ENCODE measurements at places on chromosomes 12 and 14.

DNA sequence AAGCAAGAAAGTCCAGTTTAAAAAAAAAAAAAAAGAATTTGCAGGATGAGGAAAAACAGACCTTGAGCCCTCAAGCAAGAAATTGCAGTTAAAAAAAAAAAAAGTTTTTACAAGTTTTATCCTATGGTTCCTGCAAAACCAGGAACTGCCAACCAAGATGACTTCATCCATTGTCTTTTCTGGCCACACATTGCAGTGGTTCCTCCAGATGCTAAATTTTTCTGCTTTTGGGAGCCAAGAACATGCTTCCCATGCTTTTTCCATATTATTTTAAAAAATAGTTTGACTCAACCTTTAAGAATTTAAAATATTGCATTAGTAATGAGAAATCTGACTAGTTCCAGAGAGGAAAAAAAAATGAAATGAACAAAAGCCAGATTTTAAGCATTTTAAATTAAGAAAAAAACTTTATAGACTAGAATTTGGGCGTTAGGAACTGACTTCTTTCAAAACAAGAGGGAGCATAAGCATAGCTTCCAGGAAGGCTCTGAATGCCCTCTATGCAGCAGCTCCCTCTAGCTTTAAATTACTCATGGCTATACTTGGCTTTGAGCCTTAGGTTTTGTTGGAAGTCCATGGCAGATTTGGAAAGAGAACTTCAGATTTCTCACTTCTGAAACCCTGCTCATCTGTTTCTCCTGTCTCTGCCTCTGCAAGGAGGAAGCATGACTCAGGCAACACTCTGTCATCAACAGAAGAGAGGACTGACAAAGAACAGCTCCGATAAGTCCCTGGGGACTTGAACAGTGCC is 124.5 kb downstream of the GPR65 start:
- no peak for DNase-seq

GRCh38 chr14:87992718-87993628 is at the start of gene GALC:
TSS of gene GALC (minus strand) at chr14:87993182. CDS start at chr14:87993164, 18 bp downstream.
- DNase-seq = peak; percentile 91

GRCh38 chr12:108807476-108807875 is 49.9 kb downstream of the SSH1 start:
- DNase-seq = no peak

GRCh38 chr12:110343736-110344555 is 59.6 kb downstream of the ANAPC7 start:
- DNase-seq = no peak

DNA sequence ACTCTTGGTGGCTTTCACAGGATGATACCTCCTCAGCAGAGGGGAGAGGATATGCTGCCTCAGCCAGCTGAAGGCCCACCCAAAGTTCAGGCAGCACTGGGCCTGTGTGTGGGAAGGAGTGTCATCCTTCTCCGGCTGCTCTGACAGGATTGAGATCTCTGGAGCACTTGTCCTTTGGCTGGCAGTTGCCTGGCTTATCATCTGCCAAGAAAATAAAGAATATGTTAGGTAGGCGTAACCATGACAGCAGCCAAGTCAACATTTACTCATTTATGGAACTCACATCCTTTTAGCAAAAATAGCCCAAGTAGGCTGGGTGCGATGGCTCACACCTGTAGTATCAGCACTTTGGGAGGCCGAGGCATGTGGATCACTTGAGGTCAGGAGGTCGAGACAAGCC is 68.5 kb downstream of the PPFIBP1 start:
- no peak for DNase-seq

GRCh38 chr14:52527052-52527451 is 25.3 kb downstream of the TXNDC16 start:
- no peak for DNase-seq
